ENCODE measurements at places on chromosomes 4 and X. TPM values are rescaled to one million over a fixed set of nuclear protein-coding genes. Genes with fewer than 3 reads are reported as not detected.
A peak's percentile ranks its signal among the peaks of the same experiment; 100 is the strongest.

PAK3 gene
- 31.5 TPM for total RNA-seq

MAOB gene
- not detected for total RNA-seq

PDE6B gene
- 2.3 TPM for total RNA-seq

DNA sequence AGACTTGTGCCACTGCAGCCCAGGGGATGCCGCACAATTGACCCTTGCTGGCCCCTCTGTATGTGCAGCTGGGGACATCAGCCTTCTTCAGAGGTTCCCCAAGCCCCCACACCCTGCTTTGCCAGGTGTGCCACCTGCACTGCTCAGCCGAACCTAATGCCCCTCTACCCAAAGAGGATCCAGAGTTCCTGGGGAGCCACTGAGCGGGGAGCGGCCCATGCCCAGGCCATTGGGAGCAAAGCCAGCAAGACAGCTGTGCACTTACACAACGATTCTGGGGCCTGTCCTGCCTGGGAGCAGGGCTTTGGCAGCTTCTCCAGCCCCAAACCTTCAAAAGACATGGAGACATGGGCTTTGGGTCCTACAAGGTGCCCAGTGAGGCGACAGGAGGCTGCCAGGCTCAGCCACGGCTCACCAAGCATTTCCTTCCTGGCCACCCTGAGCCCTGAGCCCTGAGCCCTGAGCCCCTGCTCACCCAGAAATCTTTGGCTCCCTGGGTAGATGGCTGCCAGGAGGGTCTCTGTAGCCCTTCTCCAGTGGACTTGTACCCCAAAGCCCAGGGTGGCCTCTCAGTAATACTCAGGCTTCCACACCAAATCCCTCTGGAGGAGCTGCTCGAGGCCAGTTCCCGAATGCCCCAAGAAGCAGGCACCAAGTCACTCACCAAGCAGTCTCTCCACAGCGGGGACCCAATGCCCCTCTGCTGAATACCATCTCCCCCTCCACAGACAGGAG, 13.0 kb downstream of the PNMA6E start:
- DNase-seq: no peak

- DNase-seq: no peak
These were observed 195.5 kb downstream of the RELL1 start for GRCh38 chr4:37490391-37491347.

DNA sequence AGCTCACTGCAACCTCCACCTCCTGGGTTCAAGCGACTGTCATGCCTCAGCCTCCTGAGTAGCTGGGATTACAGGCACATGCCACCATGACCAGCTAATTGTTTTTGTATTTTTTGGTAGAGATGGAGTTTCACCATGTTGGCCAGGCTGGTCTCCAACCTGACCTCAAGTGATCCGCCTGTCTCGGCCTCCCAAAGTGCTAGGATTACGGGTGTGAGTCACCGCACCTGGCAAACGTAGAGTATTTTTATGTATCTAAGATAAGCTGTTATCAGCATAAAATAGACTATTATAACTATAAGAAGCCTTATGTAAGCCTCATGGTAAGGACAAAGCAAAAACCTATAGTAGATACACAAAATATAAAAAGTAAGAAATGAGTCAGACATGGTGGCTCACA, 304.1 kb downstream of the CHIC1 start:
- DNase-seq: no peak

GRCh38 chrX:135327299-135327698, 18.0 kb downstream of the ETDC start:
- no peak for DNase-seq

INTU gene
- 6.3 TPM for total RNA-seq

DNA sequence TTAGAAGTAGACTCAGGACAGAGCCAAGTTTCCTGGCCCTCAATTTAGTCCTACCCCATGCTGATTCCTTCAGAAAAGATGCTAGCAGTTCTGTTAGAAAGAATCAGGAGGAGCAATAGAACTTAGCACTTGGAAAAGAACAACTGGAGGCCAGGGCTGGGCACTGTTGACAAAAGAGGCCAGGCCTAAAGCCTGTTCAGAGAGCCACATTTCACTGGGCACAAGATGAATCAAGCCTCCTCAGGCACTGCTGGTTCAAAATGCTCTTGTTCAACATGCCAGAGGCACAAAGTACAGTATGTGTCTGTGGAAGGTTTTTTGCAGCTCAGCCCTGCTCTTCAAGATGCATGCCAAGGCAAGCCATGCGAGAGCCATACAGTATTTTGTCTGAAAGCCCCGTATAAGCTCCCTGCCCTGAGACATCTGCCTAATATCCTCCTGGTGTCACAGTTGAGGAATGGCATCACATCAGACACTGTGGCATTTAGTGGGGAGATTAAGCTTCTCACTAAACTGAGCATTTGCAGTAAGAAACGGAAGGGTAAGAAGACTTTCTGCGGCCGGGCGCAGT, 53.7 kb downstream of the RASL11B start:
- no peak for DNase-seq

FAM9C gene
- total RNA-seq: not detected

GRCh38 chr4:155959417-155959816, 5.8 kb upstream of the CTSO start:
- DNase-seq: no peak

DNA sequence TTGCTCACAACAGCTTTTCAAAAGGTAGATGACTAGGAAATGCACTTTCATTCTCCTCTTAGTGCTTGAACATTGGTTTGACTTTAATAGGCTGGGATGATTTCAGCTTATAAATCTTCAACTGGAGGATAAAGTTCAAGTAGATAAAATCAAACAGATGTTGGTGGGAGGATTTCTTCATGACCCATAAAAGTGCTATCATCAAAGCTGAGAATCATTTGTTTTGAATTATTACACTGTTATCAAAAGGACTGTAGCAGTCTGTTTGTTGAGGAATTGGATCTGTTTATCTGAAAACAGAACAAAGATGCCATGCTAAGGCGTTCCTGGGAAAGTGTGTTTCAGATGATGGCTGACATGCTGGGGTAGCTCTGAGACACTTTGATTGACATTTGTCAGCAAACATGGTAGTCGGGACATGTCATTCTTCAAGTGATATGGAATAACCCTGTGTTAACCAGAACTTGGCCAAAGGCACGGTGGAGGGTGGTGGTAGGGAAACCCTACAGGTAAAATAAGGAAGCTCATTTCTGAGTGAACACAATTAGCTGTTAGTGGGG, 304.0 kb upstream of the PITX2 start:
- DNase-seq: no peak

INPP4B gene
- total RNA-seq: 2.4 TPM

DNA sequence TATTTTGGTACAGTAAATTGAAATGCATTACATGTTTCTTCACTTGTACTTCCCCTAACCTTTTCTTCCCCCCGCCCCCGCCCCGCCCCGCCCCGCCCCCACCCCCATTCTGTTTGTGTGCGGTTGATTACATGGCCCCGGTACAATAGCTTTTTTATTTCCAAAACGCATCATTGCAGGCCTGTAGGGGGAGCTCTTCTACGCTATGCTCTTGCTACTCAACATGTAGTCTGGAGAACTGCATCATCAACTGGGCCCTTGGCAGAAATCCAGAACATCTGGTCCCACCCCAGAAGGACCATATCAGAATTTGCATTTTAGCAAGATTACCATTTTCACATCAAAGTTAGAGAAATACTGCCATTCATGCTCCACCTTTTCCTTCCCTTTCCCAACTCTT, 333.3 kb upstream of the DDX53 start:
- peak; percentile 18 for DNase-seq

ZNF185 gene
- 1.1 TPM for total RNA-seq

- no peak for DNase-seq
These were observed 178.5 kb downstream of the GABRB1 start for GRCh38 chr4:47209833-47210232.

DNA sequence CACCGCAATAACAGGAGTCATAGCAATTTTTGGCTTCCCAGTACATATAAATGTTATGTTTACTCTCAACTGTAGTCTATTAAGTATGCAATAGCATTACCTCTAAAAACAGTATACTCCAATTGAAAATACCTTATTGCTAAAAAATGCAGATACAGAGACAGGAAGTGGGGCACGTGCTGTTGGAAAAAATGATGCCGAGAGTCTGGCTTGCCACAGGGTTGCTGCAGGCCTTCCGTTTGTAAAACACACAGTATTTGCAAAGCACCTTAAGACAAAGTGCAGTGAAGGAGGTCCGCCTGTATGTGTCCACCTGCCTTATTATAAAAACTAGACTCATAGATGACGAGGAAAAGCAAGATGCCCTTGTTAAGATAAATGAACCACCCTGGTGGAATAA, 23.5 kb downstream of the CD99 start:
- no peak for DNase-seq

- no peak for DNase-seq
These were observed 57.1 kb upstream of the ATXN3L start for GRCh38 chrX:13376857-13377549.

SSX2 gene
- total RNA-seq: not detected

GRCh38 chr4:74716436-74716765, 77.9 kb downstream of the BTC start:
- DNase-seq: no peak

PNMA5 gene
- total RNA-seq: not detected
